COR-L47 (cell line): ENCODE measurements at places on chromosomes 6 and 20.

DNA sequence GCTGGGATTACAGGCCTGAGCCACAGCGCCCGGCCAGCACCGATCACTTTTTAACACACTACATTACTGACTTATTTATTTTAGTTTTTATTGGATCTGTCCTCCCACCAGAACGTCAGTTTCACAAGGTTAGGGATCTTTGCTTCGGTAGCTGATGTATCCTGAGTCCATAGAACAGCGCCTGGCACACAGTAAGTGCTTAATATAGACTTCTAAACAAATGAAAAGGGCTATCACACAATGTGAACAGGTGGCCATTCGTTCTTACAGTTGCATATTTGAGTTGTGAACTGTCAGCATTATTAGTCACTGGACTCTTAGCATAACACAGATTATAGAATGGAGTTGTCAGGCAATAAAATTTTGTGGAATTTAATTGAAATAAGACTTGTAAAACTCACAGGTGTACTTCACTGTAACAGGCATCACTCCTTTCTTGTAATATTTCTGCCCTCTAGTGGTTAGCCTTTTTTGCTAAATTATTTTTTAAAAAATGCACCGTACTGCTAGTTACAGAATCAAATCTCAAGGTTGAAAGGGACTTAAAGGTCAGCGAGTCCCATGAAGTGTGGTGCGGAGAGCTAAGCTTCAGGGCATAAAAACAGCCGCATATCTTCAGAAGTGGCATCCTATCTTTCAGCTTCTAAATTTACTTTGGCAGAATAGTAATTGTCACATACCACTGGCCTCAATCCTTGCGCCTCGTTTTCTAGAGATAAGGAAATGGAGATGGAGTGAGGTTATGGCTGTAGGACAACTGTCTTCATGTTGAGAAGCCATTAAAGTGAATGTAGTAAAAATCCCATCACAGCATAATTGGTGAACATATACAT lies 3.4 kb upstream of the TBC1D7 start:
- peak; percentile 18 for DNase-seq

DNA sequence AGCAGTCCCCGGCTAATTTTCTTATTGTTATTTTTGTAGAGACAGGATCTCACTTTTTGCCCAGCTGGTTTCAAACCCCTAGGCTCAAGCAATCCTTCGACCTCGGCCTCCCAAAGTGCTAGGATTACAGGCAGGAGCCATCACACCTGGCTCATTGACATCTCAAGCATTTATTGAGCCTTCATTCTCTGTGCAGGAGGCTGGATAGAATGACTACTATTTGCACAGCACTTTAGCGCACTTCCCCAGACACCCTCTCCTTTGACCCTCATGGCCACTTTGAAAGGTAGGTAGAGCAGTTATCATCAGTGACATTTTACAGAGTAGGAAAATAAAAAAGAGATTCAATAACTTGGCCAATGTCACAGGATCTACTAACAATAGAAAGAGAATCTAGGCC lies 124.0 kb upstream of the STXBP5 start:
- no peak for DNase-seq

DNA sequence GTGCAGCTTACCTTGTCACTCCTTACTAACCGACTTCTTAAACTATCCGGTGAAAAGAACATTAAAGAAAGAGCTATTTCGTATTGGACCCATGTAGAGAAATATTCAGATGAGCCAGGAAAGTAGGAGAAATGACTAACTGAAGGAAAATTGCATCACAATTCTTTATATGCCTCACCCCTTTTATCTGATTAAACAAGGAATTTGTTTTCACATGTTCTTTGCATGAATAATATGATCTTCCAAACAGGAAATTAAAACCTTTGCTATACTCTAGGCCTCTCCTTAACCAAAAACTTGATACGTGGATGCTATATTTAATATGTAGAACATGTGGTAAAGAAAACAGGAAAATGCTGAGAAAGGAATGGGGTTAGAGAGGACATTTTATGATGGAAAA lies 41.9 kb upstream of the LRRC1 start:
- DNase-seq = no peak

- no peak for DNase-seq
Observed at GRCh38 chr20:31740208-31740607, 1.1 kb downstream of the TPX2 start.

- no peak for DNase-seq
Observed at GRCh38 chr6:88641178-88641903, 322.1 kb downstream of the RNGTT start.

DNA sequence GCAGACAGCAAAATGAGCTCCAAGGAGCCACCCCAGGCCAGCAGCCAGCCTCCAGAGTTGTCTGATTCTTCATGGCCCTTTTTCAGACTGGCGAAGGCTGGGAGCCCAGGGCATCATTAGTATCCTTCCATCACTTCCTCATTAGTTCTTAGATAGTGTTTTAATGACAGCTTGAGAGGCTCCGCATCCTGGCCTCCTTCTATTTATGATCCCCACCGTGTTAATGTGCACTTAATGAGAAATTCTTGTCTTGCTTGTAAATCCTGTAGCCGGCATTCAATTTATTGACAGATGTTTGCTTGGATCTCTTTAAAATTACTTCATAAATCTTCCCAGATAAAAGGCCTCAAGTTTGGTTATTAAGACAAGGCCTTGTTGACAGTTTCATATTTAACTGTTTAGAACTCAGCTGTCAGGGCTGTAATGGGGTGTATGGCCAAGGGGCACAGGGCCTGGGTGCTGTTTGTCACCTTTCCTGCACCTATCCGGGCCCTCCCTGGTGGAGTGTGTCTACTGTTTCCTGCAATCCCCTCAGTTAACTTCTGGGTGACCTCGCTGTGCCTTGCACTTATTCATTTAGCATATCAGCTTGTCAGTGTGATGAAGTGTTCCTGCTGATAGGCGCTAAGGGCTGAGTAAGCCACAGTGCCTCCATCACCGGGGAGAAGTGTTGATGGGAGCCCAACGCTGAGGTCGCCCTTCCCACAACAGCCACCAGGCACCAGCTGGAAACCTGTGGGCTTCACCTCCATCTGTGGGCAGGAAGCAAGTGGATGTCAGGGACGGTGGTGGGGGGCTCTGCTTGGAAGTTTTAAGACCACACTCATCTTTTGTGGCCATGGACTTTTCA lies 169.3 kb downstream of the TSHZ2 start:
- no peak for DNase-seq
